ENCODE measurements at places on chromosomes 3 and 15. TPM values are rescaled to one million over a fixed set of nuclear protein-coding genes. Genes with fewer than 3 reads are reported as not detected.
A peak's percentile ranks its signal among the peaks of the same experiment; 100 is the strongest.

The HTR3E gene
- not detected for total RNA-seq

DNA sequence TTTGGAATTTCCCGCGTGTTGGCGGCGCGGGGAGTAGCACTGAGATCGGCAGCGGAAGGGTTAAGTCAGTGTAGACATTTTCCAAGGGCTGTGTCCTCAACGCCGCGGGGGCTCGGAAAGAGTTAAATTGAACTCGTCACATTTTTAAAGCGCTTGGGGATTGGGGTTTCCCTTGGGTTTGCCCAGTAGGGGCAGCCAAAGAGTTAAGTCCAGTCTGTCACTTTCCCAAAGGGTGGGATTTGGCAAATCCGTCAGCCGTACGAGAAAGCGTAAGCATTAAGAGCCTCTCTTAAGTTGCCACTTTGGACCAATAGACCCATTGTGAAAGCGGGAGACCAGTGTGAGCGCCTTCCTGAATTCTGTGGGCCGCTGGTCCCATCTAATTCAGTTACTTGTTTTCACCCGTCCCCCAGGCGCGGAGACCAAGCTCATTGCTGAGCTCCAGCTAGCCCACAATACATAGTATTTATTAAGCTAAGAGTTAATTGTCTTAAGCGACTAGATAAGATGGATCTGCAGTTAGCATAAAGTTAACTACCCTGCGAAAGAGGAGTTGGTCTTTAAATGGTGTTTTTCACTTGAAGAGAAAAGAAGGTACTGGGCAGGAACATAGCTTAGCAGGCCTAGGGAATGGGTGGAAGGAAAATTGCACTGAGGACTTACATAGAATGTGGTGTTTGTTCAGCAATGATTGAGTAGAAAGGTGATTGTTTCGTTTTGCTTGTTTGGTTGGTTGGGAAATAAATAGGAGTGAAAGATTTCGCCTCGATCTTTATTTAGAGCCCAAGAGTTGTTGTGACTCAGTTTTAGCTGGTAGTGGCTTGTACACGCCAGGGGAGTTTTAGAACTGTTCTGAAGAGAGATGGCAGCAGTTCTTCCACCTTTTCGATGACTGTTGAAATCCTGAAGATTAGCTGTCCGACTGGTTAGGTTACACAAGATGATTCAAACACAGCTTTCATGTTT lies 932 bp downstream of the ARL8B start:
- H3K27me3 ChIP-seq = no peaks in the 10 kb centered on the region
- DNase-seq = peak; percentile 51
- peaks cover 36% of the 10 kb centered on the region for H3K4me1 ChIP-seq
- peak overlapping the region; percentile 91 for H3K27ac ChIP-seq
- H3K36me3 ChIP-seq = no peaks in the 10 kb centered on the region

DNA sequence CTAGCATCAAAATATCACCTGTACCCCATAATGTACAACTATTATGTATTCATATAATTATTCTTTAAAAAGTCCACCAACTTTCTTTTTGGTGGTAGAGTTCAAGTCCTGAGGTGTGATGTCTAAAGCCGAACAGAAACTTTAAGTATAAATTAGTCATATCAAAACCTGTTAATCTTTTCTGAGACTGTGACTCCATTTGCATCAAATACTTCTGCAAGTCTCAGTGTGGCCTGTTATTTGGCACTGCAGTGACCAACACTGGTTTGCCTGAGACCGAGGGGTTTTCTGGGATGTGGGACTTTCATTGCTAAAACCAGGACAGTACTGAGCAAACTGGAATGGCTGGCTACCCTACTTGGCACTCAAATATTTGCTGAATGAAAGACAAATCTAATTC lies 7.3 kb downstream of the NGLY1 start:
- no peaks in the 10 kb centered on the region for H3K27me3 ChIP-seq
- H3K4me1 ChIP-seq = no peaks in the 10 kb centered on the region
- no peak overlapping the region for H3K4me3 ChIP-seq
- DNase-seq = no peak

- DNase-seq = peak; percentile 64
- no peaks in the 10 kb centered on the region for H3K4me1 ChIP-seq
- H3K27me3 ChIP-seq = no peaks in the 10 kb centered on the region
- H3K27ac ChIP-seq = peak overlapping the region; percentile 11
- H3K36me3 ChIP-seq = no peaks in the 10 kb centered on the region
- no peak overlapping the region for H3K4me3 ChIP-seq
Measured at GRCh38 chr15:75107908-75108838, 84.8 kb downstream of the PPCDC start.

DNA sequence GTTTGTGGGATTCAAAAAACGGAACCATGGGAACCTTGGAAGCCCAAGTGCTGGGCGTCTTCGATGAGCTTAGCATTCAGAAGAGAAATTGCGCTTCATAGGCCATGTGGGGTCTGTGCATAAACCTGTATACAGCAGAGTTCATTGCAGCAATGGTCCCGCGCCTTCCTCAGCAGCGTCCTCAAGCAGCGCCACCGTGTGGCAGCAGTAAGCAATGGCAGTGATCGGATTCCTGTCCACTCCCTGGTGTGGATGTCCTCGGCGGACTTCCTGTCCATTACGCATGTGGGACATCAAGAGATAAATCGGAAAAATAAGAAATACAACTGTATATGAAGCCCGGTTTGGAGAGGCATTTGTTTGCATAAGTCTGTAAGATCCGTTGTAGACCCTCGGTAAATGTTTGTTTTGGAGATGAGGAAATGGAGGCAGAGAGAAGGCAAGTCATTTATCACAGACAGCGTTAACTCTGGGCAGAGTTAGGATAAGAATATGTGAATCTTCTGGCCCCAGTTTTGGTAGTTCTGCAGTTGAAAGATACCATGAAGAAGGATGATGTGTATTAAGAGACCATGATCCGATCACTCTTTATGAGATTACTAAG lies 57.7 kb downstream of the CNTN4 start:
- no peaks in the 10 kb centered on the region for H3K27me3 ChIP-seq
- H3K27ac ChIP-seq = no peak overlapping the region
- DNase-seq = no peak
- no peaks in the 10 kb centered on the region for H3K36me3 ChIP-seq
- no peak overlapping the region for H3K4me3 ChIP-seq
